ENCODE measurements at places on chromosomes 12 and 14.

GRCh38 chr12:108253540-108253939 is 85.6 kb downstream of the CMKLR1 start:
- DNase-seq = no peak

GRCh38 chr14:22737052-22737451 is 29.4 kb upstream of the OXA1L start:
- no peak for DNase-seq

DNA sequence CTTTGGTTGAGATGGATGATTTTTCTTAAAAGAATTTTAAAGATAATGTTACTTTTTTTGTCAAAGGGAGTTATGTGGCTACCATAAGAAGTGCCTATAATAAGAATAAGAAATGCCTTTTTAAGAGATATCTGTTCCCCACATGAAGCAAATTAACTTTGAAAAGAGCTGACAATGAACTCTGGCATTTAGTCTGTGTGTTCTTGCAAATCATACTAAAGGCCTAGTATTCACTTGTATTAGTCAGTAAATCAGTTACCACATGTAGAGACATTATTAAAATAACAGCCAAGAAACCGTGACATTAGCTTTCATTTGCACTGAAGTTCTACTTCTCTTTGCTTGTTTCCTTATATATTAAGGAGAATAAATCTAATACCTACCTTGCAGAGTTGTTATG is 296.3 kb downstream of the CCDC91 start:
- peak; percentile 37 for DNase-seq

GRCh38 chr12:109302358-109302757 is 6.7 kb downstream of the FOXN4 start:
- no peak for DNase-seq

DNA sequence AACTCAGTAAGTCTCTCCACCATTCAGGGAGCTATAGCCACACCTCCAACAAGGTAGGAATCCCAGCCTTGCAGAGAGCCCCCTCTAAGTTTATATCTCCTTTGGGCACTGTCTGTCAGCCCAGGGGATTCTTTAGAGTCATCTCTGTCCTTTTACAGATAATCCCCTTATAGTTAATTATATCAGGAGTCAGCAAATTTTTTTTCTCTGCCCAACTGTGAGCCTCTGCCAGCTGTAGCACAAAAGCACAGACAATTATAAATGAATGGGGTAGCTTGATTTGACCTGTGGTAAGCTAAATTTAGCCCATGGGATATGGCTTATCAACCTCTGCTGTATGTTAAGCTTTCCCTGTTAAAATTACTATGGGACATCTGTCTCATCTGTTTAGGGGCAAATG is 8.3 kb downstream of the CEP128 start:
- DNase-seq = no peak

DNA sequence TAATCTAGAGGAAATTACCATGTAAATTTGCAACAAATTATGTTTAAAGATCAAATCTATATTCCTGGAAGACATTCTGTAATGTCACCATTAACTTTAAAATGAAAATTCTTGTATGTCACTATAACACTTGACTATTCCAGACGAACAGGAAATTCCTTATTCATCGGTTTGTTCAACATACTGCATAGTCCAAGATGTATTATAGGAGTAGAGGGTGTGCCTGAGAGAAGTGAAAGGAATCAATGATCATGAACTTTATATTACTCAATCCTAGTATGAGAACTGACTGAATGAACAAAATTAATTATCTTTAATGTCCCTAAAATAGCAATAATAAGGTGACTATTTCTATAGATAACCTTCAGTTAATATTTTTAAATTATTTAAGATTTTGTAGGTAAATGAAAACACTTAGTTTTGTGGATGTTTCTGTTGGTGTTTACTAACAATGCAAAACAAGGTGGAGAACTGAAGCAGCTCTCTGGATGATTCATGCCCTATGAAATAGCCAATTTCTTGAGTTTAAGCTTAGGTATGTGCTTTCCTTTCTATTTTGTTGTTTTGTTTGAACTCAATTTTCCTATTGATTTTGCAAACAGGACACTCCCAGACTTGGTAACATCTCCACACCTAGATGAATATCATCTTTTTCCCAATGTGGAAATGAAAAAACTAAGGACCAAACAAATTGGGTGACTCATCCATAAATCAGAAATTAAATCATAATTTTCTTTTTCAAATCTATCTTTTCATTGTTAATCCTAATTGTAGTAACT is 18.2 kb upstream of the ITPR2 start:
- DNase-seq = no peak

DNA sequence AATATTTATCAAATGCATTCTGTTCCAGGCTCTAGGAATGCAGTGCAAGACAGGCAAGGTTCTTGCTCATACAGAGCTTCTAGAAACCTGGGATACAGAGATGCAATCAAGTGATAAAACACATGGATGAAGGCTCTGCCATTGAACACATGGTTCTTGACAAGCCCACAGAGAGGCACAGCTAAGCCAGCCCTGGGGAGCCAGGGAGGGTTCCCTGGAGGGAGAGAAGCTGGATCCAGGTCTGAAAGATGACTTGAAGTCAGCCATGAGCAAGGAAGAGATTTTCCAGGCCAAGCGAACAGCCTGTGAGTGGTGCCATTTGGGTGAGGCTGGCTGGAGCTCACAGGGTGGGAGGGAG is 66.2 kb downstream of the IRF2BPL start:
- no peak for DNase-seq

DNA sequence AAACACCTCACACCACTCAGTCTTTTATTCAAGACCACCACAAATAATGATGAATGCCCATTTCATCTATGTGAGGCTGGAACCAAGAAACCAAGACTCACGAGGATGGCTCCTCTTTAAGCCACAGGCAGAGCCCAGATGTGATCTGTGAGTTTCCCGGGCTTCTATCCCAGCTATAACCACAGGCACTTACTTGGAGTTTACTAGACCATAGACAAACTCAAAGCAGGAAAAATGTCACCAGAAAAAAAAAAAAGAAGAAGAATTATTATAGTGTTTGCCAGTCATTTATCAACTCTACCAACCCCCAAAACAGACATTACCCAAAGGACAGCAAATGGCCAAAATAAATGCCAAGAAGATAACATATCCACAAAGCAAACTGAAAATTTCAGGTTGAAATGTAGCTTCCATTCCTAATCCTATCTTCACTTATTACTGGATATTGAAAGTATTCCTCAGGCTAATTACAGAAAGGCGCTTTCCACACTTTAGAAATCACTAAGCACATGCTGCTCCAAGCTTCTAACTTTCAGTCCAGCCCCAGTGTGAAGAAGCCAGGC is 44.7 kb downstream of the ZFYVE1 start:
- DNase-seq = no peak

GRCh38 chr12:122265476-122265875 is 818 bp downstream of the VPS33A start:
- DNase-seq = no peak

- no peak for DNase-seq
These were observed 57.7 kb upstream of the CSRP2 start for GRCh38 chr12:76936275-76937193.

GRCh38 chr14:61744238-61744637 is 18.0 kb upstream of the SNAPC1 start:
- DNase-seq = no peak

GRCh38 chr12:75805905-75806304 is 225.7 kb downstream of the PHLDA1 start:
- DNase-seq = no peak

- DNase-seq = no peak
These were observed 242.5 kb upstream of the CAND1 start for GRCh38 chr12:67026487-67027246.

DNA sequence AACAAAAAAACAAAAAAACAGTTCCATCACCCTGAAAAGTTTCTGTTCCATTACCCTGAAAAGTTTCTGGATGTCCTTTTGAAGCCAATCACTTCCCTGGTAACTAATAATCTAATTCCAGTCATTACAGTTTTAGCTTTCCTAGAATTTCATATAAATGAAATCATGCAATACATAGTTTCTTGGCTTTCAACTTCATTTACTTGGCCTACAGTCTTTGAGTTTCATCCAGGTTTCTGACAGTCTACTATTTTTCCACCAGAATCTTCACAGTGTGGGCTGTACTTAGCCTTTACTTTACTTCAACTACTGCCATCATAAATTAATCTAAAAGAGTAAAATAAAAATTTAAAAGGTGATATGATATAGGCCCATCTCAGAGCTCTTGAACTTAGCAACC is 55.5 kb downstream of the RPS6KA5 start:
- no peak for DNase-seq

DNA sequence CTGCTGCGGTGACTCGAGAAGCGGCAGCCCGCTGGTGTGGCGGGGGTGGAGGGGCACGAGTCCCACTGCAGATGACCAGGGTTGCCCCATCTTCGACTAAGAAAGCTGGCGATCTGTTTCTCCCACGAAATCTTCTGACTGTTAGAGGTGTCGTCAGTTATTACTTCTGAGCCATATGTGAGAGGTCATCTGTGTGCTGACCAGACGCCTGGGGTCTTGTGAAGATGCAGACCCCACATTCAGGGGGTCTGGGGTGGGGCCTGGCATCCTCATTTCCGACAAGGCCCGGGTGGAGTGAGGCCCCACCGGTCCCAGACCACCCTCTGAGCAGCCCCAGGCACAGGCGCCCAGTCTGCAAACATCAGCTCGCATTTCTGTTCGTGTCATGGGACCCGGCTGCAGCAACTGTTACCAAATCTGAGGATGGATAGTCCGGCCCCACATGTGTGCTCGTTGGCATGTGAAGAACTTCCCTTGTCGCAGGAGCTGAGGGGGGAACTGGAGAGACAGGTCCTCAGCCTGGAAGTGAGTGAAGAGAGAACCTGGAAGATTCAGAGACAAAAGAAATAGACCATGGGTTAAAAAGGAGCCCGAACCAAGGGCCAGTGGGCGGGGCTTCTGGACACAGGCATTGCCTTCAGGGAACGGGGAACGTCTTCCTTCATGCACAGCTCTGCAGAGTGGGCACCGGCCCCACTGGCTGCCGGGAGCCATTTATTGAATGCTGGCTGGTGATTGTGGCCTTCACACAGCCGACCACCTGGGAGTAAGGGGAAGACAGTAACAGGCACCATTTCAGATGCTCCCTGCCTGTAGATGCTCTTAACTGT is 135.2 kb downstream of the ADGRD1 start:
- DNase-seq = no peak

- peak; percentile 38 for DNase-seq
These were observed 400.2 kb downstream of the BCL11B start for GRCh38 chr14:98871796-98872195.

GRCh38 chr12:11891754-11892386 is 178.9 kb upstream of the BCL2L14 start:
- no peak for DNase-seq

DNA sequence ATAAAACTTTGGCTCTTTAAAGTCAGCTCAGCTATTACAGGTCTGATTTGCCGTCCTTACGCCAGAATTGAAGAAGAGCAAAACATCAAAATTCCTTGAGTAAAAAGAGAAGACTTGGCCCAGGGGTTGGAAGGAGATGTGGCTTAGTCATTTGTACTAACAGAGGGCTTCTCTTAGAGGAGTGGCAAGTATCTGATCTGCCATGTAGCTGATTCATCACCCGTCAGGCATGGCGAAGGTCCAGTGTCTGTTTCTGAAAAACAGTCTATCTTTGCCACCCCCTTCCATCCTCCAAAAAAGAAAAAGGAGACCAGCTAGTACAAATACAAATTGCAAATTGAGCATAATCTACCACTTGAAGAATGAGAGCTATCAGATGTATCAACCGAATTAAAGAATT is 91.9 kb downstream of the RAD52 start:
- DNase-seq = peak; percentile 78

- DNase-seq = no peak
These were observed 179.2 kb upstream of the C14orf180 start for GRCh38 chr14:104400355-104400754.

GRCh38 chr14:74596741-74597450 is 15.1 kb downstream of the LTBP2 start:
- peak; percentile 56 for DNase-seq

- peak; percentile 53 for DNase-seq
These were observed 262.0 kb downstream of the MED13L start for GRCh38 chr12:116015525-116015924.

DNA sequence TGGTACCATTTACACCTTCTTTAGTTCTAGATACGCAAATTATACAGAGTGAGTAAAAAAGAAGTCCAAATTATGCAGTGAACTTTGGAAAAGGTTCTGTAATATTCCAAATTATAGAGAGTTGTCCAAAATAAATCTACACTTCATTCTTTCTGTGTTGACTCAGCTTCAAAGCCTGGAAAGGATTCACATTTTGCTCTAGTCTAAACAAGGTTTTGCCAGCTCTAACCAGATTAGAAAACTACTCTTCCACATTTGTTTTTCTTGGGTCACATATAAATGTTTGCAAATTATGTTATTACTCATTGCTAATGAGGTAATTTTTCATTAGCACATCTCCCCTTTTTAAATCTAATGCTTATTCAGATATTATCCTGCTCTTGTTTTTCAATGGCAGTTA is 1562.4 kb upstream of the SEL1L start:
- peak; percentile 44 for DNase-seq

GRCh38 chr12:114669401-114670290 is 14.3 kb downstream of the TBX3 start:
- DNase-seq = no peak

GRCh38 chr14:73859145-73859544 is 7.5 kb downstream of the PTGR2 start:
- DNase-seq = no peak

DNA sequence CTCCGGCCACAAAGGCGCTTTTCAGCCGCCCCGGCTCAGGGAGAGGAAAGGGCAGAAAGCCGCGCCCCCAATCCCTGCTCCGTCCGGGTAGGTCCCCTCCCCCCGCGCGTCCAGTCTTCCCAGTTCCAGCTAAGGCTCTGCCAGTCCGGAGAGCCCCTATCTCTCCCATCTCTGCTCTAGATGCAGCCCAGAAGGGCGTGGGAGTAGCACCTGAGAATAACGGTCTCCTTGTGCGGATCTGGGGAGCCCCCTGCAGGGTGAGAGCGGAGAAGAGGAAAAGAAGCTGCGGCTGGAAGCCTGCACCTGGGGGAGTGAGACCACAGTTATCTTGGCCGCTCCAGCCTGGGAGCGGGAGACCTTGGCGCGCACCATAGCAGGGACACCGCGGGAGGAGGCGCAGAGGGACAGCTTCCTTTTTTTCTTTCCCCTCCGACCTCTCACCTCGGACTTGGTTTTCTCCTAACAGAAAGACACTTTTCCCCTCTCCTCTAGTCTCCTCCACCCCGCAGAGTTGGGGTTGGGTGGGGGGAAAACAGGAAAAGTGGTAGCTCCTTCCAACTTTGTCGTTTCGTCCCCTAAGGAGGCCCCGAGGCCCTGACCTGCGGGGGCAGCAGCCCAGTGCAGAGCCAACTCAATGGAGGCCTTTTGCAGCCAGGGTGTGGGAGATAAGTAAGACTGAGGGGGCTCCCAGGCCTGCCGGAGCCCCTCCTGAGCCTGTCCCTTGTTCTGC is 2.4 kb downstream of the DHH start:
- DNase-seq = no peak

Data from fibroblast of skin of back (primary cell).